ENCODE measurements at places on chromosomes 2 and 18.
A peak's percentile ranks its signal among the peaks of the same experiment; 100 is the strongest.

DNA sequence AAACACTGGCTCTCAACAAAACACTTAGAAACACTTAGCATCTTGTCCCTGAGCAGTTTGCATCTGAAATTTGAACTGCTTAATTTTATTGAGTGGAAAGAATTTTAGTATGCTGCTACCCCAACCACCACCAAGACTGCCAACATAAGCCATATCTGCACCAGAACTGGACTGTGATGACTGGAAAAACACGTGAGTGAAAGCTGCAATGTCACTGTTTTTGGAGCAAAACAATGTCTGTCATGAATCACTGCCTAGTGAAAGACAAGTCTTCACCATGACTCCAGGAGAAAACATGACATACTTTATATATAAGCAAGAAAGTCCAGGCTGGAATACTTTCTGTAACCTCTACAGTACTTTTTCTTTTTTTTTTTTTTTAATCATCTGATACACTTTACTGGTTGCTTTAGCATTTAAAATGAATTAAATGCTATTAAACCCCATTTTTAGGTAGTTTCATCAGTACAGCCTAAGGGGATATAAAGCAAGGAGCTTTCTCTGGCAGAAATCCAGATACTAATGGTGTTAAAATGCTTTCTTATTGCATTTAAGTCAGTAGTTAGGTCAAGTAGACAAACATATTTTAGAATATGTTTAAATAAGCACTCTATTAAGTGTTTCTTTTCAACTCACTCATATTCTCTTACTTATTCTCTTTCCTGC is 2129.4 kb upstream of the PIK3C3 start:
- DNase-seq: no peak

DNA sequence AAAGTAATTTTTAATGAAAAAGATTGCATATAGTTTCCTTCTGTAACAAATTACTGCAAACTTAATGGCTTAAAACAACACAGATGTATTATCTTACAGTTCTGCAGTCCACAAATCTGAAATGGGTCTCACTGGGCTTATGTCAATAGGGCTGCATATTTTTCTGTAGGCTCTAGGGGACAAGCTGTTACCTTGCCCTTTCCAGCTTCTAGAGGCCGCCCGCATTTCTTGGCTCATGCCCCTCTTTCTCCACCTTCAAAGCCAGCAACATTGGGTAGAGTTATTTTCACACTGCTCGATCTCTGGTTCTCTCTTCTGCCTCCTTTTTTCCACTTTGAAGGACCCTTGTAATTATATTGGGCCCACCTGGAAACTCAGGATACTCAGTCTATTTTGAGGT is 16.7 kb downstream of the COPS8 start:
- no peak for DNase-seq

GRCh38 chr2:199342334-199342733 is 115.4 kb downstream of the SATB2 start:
- DNase-seq: no peak

DNA sequence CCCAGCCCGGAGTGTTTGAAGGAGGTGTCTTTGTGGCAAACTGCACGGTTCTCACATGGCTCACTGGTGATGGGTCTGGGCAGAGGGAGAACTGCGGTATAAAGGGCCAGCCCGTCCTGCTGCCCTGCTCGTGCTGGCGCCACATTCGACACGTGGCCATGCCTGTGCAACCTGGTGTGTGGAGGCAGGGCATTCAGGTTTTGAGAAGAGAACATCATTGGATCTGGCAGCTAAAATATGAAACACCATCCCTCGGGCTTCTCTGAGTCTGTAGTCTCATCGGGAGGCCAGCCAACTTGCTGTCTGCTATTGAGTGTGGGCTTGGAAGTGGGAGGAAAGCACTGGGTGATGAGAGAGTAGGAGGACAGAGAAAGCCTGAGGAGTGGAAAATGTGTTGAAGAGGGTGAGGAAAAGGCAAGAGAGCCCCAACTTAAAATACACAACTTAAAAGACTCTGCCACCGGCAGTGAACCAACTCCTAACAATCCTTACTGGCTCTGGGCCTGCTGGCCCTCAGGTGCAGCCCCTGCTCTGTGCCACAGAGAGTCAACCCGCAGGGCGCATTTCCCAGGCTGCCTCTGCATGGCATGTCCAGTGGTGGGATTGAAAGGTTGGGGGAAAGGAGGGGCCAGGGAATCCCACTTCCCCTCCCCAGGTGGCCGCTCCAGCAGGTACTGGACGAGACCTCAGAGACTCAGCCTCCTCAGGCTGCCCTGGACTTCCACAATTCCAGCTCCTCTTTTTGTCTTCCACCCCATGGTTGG is 112.7 kb upstream of the DLX2 start:
- DNase-seq: no peak

DNA sequence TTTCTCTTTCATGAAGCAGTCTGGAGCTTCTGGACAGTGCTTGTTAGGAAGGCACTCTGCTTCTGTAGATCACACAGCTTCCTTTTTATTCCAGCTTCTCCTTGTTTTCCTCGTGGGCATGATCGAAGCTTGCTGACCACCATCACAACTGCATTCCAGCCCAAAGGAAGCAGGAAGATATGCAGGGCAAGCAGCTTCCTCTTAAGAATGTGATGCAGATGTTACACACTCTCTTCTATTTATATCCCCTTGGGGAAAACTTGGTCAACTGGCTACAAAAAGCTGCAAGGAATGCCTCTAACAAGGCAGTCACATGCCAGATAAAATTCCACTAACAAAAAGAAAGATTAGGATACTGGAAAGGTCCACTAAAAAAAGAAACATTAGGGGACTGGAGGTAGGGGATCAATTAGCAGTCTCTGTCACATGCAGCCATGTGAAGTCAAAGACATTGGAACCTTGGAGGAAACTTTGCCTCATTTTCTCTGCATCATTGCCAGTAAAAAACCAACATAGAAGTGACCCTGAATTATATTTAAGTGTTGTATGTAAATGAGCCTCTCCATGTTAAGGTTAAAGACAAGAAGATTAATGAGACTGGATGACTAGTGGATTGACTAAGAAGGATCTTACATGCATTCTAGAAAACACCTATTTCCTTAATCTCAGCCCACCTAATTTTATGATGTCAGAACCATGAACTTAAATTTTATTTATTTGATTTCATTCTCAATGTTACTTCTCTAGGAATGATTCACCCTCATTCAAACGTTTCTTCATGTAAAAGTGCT is 98.3 kb downstream of the NAB1 start:
- no peak for DNase-seq

DNA sequence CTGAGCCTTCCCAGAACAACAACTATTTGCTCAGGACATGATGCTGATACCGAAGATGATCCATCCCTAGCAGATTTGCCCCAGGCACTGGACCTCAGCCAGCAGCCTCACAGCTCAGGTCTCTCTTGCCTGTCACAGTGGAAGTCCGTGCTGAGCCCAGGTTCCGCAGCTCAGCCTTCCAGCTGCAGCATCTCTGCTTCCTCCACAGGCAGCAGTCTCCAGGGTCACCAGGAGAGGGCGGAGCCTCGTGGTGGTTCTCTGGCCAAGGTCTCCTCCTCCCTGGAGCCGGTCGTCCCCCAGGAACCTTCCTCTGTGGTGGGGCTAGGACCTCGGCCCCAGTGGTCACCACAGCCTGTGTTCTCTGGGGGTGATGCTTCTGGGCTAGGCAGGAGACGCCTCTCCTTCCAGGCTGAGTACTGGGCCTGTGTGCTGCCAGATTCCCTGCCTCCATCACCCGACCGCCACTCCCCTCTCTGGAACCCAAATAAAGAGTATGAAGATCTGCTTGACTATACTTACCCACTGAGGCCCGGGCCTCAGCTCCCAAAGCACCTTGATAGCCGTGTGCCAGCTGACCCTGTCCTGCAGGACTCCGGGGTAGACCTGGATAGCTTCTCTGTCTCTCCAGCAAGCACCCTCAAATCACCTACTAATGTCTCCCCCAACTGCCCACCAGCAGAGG is 15.4 kb downstream of the CEP68 start:
- DNase-seq: no peak

DNA sequence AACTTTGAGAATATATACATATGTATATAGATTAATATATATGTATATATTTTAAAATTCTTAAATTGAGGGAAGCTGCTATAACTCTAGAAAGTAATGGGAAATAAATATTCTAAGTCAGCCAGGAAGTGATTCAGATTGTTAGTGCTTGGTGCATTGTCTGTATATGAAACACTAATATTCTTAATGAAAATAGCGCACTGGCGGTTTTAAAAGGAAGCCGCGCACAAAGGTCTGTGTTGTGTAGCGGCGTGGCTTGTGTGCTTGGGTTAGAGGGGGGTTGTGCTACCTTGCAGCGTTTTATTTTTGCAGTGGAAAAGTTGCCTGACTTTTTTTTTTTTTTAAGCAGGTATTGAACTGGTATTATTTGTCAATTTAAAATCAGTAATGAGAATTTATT is 11.3 kb downstream of the TSHZ1 start:
- no peak for DNase-seq

DNA sequence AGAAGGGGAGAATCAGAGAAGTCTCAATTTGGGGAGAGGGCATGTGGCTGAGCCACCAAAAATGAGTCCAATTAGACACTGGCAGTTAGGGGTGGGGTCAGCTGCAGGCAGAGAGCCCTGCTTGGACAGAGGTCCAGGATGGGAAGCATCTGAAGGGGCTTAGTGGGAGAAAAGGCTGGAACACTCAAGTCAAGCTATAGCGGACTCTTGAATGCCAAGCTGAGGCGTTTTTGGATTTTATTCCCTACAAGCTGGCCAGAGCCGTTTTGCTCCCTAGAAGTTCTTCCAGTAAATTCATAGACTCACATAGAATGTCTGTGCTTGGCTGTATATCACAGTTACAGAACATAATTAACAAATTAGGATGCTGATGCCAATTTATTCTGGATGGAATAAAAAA is 172.8 kb downstream of the ACOXL start:
- DNase-seq: no peak

DNA sequence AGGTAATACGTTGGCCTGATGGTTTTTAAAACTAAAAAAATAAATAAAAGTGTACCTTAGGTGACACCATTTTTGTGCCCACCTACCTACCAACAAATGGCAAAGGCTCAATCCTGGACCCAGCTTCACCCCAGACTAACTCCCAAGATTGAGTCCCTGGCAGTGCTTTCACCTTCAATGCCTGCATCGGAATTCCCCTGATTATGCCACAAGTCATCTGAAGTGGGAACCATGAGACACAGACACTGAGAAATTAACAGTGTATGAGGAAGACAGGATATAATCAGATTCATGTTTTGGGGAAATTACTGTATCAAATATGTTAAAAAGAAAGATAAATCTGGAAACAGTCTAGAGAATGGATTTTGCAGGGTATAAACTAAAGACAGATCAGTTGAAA is 41.6 kb downstream of the ZBTB14 start:
- no peak for DNase-seq

DNA sequence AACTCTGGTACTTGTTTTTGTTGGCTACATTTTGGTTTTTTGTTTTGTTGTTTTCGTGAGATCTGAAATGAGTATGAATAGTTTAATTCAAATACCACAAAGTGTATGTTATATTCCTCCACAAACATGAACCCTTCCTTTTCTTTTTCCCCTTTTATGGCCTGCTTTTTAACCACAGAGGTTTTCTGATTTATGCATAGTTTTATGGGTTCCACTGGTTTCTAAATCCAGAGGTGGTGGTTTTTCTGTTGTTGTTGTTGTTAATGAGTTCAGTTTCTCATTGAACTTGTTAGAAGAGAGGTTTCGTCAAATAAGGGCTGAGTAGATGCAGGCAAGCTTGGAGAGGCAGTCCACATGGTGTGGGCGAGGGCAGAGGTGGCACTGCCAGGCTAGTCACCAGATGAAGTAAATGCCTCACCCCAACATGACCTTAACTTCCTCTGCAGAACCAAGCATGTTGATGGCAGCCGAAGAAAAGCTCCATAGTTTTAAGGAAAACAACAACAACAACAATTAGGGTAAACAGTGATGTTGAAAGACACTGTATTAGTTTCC is 72.5 kb downstream of the RIF1 start:
- peak; percentile 23 for DNase-seq

DNA sequence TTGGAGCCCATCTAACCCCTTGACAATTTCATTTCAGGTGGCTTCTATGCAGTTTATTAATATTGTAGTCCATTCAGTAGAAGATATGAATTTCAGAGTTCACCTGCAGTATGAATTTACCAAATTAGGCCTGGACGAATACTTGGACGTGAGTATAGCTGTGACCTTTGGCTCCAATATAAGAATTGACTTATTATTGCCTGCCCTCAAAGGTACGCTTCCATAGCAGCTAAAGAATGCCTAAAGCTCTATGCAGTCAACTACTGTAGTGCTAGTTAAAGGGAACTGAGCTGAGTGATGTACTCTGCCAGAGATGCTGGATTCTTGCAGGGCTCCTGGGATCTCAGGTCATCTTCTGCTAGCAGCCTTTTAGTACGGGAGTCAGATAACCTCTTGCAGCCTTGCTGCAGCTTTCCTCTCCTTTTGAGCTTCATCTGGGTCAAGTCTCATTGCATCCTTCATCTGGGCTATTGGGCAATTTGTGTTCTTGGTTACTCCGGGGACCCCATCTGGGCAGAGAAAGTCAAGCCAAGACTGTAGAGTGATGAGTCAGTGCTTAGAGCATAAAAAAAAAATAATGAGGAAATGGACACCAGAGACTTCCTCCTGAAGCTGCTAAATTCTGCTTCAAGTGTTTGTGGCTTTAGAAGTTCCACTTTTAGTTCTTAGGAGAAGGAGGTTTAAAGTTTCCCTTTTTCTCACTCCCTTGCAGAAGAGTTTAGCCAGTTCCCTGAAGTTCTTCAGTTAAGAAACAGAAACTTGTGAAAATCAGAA is 105.6 kb downstream of the PRPF40A start:
- DNase-seq: no peak

- DNase-seq: no peak
Observed at GRCh38 chr2:37343537-37344434, 644 bp upstream of the QPCT start.

GRCh38 chr18:11261486-11261885 is 112.1 kb upstream of the PIEZO2 start:
- no peak for DNase-seq

- DNase-seq: no peak
Observed at GRCh38 chr2:119422360-119423107, 9.1 kb upstream of the TMEM37 start.

- no peak for DNase-seq
Observed at GRCh38 chr2:222569826-222570225, 86.1 kb downstream of the FARSB start.

DNA sequence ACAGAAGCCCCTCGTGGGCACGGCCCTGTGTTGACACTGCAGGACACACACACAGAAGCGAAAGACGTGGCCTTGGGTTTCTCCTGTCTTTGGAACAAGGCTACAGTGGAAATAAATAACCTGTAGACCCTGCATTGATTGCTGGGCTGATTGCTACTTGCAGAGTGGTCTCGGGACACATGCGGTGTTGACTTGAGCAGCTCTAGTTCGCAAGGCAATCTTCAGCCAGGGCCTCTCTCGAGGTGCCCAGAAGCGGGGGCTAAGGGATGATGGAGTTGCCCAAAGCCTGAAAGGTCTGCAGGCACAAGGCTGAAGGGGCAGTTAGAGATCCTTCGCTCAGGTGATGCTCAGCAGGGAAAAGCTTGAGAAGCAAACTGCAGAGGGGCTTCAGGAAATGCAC is 180.3 kb downstream of the SEPTIN10 start:
- DNase-seq: no peak

- DNase-seq: peak; percentile 28
Observed at GRCh38 chr2:104378853-104379374, 475.0 kb upstream of the POU3F3 start.

Data from stimulated activated CD4-positive, alpha-beta T cell treated with anti-CD3 and anti-CD28 coated beads, Interleukin-15, amount 100 ng/mL, for 24 hours (primary cell).